ENCODE measurements at places on chromosomes 11 and 22.

- DNase-seq: no peak
Measured at GRCh38 chr11:66450560-66450959, 11.9 kb upstream of the MRPL11 start.

GRCh38 chr11:121149116-121149515 lies 48.1 kb downstream of the TECTA start:
- DNase-seq: no peak

- no peak for DNase-seq
Measured at GRCh38 chr11:42591841-42592240, 720.0 kb upstream of the API5 start.

GRCh38 chr11:119839476-119840133 lies 110.6 kb upstream of the NECTIN1 start:
- DNase-seq: no peak

DNA sequence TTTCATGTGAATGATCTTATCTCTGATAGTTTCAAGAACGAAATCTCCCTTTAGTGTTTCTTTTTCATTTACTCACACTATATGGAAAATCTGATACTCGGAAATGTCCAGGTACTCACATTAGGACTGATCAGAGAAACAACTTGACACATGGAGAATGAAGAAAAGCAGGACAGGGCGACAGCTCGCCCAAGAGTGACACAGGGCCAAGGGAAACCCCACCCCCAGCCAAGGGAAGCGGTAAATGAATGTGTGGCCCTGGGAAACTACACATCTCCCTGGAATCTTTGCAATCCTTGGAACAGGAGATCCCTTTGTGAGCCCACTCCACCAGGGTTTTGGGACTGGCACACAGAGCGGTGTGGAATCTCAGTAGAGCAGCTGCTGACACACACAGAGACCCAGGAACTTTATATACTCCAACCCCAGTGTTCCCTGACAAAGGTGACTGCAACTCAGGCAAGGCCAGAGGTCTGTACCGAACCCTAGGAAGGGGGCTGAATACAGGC lies 303.7 kb upstream of the ARHGAP42 start:
- DNase-seq: no peak

DNA sequence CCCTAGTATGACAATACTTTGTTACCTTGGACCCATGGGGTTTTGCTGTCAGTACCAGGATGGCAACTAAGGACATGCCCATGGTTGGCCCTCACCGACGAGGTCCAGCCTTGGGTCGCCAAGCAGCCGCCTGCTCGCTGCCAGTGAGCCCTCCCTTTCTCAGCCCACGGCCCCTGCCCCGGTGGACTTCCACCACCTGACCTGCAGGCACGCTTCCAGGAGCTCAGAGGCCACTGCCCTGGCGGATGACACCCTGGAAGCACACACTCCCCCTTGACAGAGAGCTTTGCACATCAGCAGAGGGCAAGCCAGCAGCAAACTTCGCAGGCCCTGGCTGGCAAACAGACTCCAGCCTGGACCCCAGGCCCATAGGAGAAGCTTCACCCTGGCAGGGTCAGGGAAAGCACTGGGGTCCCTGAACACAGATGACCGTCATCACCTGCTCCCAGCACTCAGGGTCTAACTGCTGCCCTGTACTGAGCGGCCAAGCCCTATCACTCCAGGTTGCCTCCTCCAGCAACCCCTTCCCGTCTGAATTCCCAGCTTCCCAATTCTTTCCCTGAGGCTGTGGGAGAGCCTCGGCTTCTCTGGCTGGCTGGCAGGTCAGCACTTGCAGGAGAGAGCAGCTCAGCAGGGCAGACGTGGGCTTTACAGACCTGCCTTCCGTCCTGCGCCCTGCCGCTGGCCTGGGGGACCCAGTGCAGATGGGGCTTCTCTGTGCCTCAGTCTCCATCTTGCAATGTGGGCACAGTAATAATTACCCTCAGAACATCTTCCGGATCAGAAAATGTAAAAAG lies 2.7 kb upstream of the PPARA start:
- DNase-seq: no peak

GRCh38 chr11:124085583-124085982 lies 29.7 kb upstream of the VWA5A start:
- no peak for DNase-seq

GRCh38 chr11:109819410-109819809 lies 273.8 kb upstream of the ZC3H12C start:
- no peak for DNase-seq

DNA sequence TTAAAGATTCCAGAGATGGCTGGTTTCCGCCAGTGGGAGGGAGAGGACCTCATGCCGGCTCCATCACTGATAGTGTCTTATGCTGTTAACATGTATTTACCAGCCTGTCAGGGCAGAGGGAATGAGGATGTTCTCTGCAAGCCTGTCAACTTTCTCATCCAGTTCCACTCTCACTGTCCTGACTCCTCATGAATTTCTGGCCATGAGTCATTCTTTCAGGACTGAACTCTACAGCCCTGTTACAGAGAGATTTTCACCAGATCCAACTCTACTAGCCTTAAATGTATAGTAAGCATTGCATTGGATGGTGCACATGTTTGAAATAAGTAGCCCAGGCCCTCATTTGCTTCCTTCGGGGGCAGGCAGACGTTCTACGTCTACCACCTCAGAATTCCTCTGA lies 387.7 kb downstream of the TMEM135 start:
- no peak for DNase-seq

- DNase-seq: no peak
Measured at GRCh38 chr22:30969532-30970355, 679 bp downstream of the TUG1 start.

GRCh38 chr11:6362185-6362872 lies 27.9 kb upstream of the SMPD1 start:
- DNase-seq: no peak

DNA sequence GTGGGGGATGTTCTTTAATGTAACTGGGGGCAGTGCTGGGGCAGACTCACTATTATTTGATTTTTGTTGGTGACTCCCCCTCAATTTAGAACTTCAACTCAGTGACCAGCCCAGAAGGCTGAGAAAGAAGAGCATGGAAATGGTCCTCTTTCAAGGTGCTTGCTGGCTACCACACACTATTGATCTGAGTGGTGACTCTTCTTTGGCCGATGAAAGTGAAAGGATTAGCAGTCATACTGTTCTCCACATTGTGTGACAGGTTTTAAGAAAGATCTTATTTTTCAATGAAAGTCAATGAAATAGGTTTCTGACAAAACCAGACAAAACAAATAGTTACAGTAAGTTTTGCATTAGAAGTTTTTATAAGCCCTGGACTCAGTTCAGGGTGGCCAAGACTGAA lies 29.9 kb downstream of the NLRP14 start:
- no peak for DNase-seq

DNA sequence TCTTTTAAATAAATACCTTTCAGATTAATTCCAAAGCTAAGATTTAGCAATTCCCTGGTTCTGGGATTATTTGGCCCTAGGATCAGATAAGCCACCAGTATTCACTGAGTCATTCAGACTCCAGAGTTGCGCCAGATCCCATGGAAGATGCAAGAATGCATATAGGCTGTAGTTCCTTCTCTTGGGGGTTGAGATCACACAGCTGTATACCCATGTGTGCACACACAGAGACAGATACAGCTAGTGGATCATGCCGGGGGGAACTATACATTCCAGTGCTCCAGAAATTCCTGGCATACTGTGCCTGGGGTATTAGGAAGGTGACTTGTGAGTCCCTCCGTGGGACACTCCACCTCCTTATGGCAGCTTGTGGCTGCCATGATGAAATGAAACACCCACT lies 75.4 kb downstream of the ZBTB16 start:
- DNase-seq: no peak

DNA sequence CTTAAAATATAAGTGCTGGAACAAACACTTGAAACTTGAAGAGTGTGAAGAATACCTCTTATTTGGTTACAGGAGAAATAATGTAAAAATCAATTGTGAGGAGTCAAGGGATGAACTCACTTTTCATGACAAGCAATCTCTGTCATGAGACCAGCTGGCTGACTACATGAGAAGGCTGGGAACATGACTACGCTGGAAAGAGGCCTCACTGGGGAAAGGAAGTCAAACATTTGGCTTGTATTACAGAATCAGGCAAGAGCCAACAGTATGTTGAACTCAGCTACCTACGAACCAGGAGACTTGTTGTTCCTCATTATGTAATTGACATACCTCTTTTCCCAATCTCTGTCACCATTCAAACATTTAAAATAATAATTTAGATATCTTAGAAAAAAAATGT lies 14.4 kb downstream of the DCDC1 start:
- DNase-seq: no peak

- DNase-seq: no peak
Measured at GRCh38 chr22:30830907-30831306, 136.2 kb downstream of the OSBP2 start.

DNA sequence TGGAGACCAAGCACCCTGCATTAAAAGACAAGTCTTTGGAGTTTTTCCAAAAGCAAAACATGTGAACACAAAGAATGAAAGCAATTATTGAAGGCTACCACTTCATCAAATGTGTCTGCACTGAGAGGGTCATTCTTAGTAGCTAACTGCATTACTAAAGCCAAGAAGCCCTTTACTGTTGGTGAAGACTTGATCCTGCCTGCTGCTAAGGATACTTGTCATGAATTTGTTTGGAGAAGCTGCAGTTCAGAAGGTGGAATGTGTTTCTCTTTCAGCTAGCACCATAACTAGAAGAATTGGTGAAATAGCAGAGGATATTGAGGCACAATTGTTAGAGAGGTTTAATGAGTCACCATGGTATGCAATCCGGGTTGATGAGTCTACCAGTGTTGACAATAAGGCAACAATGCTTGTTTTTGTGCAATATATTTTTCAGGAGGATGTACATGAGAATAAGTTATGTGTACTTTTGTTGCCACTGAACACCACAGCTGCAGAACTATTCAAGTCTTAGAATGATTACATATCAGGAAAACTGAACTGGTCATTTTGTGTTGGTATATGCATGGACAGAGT lies 457.3 kb upstream of the ISX start:
- DNase-seq: no peak

- peak; percentile 70 for DNase-seq
Measured at GRCh38 chr22:42661985-42662831, 13.0 kb upstream of the CYB5R3 start.

DNA sequence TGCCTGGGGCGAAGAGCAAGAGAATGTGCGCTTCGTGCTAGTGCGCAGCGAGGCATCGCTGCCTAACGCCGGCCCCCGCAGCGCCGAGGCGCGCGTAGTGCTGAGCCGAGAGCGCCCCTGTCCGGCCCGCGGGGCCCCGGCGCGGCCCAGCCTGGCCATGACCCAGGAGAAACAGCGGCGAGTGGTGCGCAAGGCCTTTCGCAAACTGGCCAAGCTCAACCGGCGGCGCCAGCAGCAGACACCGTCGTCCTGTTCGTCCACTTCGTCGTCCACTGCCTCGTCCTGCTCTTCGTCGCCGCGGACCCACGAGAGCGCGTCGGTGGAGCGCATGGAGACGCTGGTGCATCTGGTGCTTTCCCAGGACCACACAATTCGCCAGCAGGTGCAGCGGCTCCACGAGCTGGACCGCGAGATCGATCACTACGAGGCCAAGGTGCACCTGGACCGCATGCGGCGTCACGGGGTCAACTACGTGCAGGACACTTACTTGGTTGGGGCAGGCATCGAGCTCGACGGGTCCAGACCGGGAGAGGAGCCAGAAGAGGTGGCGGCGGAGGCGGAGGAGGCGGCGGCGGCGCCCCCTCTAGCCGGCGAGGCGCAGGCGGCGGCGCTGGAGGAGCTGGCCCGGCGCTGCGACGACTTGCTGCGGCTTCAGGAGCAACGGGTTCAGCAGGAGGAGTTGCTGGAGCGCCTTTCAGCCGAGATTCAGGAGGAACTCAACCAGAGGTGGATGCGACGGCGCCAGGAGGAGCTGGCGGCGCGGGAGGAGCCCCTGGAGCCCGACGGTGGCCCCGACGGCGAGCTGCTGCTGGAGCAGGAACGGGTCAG lies 1.0 kb downstream of the RASSF10 start:
- no peak for DNase-seq

- no peak for DNase-seq
Measured at GRCh38 chr11:64572143-64572542, 18.9 kb upstream of the SLC22A12 start.

GRCh38 chr11:4560467-4560866 lies 15.5 kb downstream of the OR52M1 start:
- no peak for DNase-seq

GRCh38 chr11:114709960-114710359 lies 31.6 kb downstream of the NXPE2 start:
- no peak for DNase-seq

DNA sequence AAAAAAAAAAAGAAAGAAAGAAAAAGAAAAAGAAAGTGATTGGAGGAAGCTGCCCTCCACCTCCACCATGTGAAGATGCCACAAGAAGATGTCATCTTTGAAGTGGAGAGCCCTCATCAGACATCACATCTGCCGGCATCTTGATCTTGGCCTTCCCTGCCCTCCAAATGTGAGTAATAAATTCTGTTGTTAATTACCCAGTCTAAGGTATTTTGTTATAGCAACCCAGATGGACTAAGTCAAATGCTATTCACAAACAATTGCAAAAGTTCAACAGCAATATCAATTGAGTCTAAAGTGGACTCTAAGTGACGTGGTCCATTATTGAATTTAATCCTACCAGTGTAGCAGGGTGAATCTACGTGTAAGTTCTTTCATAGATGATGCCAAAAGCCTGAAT lies 55.9 kb upstream of the NUP160 start:
- no peak for DNase-seq

GRCh38 chr22:49620666-49621065 lies 207.0 kb downstream of the BRD1 start:
- no peak for DNase-seq

DNA sequence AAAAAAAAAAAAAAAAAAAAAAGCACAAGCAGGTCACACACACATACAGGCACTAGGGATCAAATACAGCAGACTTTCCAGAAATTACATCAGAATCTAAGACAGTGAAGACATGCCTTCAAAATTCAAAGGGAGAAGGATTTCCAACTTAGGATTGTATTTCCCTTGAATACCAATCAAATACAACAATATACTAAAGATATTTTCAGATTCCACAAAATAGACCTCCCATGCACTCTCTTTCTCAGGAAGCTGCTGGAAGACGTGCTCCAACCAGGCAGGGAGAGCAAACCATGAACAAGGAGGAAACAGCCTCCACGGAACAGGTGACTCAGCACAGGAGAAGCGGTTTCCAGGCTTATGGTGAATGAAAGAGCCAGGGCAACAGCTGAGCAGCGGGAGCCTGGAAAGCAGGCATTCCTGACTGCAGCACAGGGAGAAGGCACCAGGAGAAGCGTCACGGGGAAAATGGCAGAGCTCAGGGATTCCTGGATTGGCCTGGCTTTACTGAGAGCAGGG lies 32.0 kb downstream of the TMEM184B start:
- DNase-seq: peak; percentile 36

- no peak for DNase-seq
Measured at GRCh38 chr11:133046252-133046651, 486.0 kb downstream of the OPCML start.

GRCh38 chr11:112297248-112297866 lies 36.7 kb upstream of the PLET1 start:
- DNase-seq: no peak

- no peak for DNase-seq
Measured at GRCh38 chr11:9826390-9826789, 162.5 kb downstream of the SWAP70 start.

GRCh38 chr22:31846161-31847115 lies 92.6 kb downstream of the DEPDC5 start:
- no peak for DNase-seq

- DNase-seq: no peak
Measured at GRCh38 chr11:72721689-72722049, 30.5 kb downstream of the ARAP1 start.
